Uterus (tissue), 4 donors: ENCODE measurements at places on chromosomes 11 and 22. TPM values are rescaled to one million over a fixed set of nuclear protein-coding genes. Genes with fewer than 3 reads are reported as not detected.

Gene ROM1
- not detected for total RNA-seq

Gene OR10A6
- total RNA-seq, result not detected

Gene TMPRSS4
- 0.88 TPM for total RNA-seq

Gene CCDC188
- total RNA-seq, result 4.3 TPM

Gene OR4D5
- total RNA-seq, result not detected

Gene FGF19
- 0.97 TPM for total RNA-seq

Gene SAC3D1
- total RNA-seq, result 7.5 TPM

Gene LMNTD2
- 2.2 TPM for total RNA-seq

Gene YDJC
- 10.9 TPM for total RNA-seq

Gene THY1
- total RNA-seq, result 11.5 TPM

Gene MOV10L1
- not detected for total RNA-seq

Gene IL17REL
- 0.12 TPM for total RNA-seq

Gene ZNF280B
- 3.8 TPM for total RNA-seq

Gene CYTH4
- total RNA-seq, result 5.7 TPM

Gene HTR3A
- total RNA-seq, result 0.21 TPM

Gene C2CD2L
- 2.9 TPM for total RNA-seq

Gene NEAT1
- total RNA-seq, result 932 TPM

Gene SLC22A6
- total RNA-seq, result not detected

Gene MPZL3
- 4.7 TPM for total RNA-seq

Gene KCNQ1OT1
- total RNA-seq, result 4.4 TPM

Gene FAM180B
- total RNA-seq, result 0.21 TPM

Gene SAA2
- not detected for total RNA-seq

Gene TECTA
- total RNA-seq, result not detected

Gene HMOX1
- total RNA-seq, result 13.8 TPM

Gene MB
- total RNA-seq, result 1.8 TPM

Gene TYMP
- 4.4 TPM for total RNA-seq

Gene SLC22A25
- total RNA-seq, result not detected

Gene KRTAP5-2
- total RNA-seq, result not detected

Gene MCAT
- total RNA-seq, result 7.6 TPM

Gene OR51B4
- not detected for total RNA-seq

Gene PDE3B
- 5.3 TPM for total RNA-seq

Gene SFI1
- 33.1 TPM for total RNA-seq

Gene TPH1
- total RNA-seq, result under 0.01 TPM

Gene KLHDC7B
- not detected for total RNA-seq

Gene ANKK1
- 0.41 TPM for total RNA-seq

Gene PGA5
- not detected for total RNA-seq

Gene CCDC73
- total RNA-seq, result 0.55 TPM

Gene NLRP14
- total RNA-seq, result 0.24 TPM

Gene KRTAP5-9
- total RNA-seq, result not detected

Gene RASL10A
- 0.35 TPM for total RNA-seq

Gene CEP126
- total RNA-seq, result 5.3 TPM

Gene DMC1
- 8.4 TPM for total RNA-seq
